ENCODE measurements at places on chromosomes 3 and 15.
A peak's percentile ranks its signal among the peaks of the same experiment; 100 is the strongest.

DNA sequence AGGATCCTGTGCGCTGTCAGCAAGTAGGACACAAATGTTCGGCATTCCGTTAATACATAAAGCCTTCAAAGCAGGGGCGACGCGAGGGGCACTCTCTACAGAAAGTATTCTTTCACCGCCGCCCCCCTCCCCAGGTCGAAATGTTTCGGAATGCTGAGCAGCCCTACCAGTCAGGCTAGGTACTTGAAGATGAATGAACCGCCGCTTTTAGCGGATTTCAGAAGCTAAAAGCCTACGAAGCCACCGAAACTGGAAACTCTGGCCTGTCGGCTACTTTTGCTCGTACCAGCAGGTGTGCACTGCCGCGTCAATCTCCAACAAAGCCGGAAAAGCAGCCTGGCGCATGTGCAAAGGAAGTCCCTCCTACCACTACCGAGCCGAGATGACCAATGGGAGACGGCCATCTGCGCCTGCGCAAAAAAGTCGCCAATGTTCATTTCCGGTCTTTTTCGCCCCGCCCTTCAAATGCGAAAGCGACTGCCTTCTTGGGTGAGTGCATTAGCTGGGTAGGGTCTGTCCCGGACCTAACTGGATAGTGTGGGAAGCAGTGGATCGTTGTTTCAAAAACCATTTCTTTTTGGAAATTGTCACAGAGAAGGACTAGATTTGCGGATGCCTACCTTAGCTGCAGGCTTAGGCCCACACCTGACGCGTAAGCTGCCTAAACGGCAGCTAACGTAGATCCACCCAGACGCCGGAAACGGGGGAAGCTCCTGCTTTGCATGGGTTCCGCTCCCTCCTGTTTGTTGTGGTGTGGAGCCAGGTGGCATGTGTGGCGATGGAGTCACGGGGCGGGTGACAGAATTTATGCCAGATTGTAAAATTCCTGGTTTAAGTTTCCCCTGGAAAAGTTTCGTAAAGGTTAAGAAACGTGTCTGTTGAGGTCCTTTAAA lies at the start of gene WDR5B:
Gene WDR5B, minus strand, starts transcription at position 301 of the 893 bp plus-strand sequence. CDS start 534 bp downstream, outside the sequence.
- DNase-seq, result peak; percentile 86

- DNase-seq, result no peak
These were observed 82.1 kb downstream of the PCSK6 start for GRCh38 chr15:101407439-101407838.

DNA sequence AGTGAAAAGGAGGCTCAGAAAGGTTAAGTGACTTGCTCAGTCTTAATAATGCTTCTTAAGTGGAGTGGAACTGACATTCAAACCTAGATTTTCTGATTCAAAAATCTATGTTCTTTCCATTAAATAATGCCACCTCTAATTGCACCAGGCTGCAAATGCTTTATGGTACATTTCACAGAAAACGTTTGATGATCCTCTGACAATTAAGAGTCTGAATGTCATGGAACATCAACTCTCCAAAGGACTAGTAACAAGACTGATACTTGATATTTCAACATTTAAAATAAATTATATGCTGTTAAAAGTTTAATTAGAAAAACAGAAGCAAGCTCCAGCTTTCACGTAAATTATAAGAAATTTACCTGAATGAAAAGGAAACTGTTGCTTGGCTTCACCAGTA lies 151.5 kb downstream of the TBL1XR1 start:
- no peak for DNase-seq

GRCh38 chr3:57158325-57158724 lies 6.8 kb downstream of the IL17RD start:
- no peak for DNase-seq

DNA sequence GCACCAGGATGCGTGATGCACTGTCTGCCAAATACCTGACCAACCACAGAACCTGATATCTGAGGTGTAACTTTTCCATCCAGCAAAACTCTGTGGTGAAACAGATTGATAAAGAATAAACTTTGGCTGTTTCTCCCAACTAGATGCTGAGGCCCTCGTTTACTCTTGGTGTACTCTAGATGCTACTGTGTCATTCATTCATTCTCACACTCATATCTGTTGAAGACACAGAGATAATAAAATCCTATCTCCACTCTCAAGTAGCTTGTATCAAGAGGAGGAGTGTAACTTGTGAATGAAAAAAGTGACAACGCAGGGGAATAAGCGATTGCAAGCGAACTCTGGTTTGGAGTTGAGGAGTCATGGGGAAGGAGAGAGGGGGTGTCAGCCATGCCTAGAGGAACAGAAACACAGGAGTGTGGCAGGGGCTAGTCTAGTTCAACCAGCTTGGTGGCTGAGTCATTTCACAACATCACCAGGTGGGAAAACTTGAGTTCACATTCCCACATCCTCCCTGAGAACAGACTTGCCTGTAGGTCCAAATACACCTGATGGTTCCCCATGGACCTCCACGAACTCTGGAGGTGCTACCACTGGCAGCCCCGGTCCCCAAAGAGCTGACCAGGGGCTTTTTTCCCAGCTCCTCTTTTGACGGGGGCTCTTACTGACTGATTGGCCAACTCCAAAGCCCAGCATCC lies 73.3 kb upstream of the SNRK start:
- DNase-seq, result no peak

- DNase-seq, result no peak
These were observed 632 bp upstream of the COPS2 start for GRCh38 chr15:49155834-49156627.

GRCh38 chr3:82587174-82587573 lies 825.7 kb upstream of the GBE1 start:
- DNase-seq, result no peak

- no peak for DNase-seq
These were observed 13.6 kb upstream of the TFG start for GRCh38 chr3:100695696-100696095.

- DNase-seq, result no peak
These were observed 418.3 kb upstream of the CDIN1 start for GRCh38 chr15:36161108-36161507.

- DNase-seq, result no peak
These were observed 1.3 kb upstream of the SPTSSB start for GRCh38 chr3:161372321-161373260.

DNA sequence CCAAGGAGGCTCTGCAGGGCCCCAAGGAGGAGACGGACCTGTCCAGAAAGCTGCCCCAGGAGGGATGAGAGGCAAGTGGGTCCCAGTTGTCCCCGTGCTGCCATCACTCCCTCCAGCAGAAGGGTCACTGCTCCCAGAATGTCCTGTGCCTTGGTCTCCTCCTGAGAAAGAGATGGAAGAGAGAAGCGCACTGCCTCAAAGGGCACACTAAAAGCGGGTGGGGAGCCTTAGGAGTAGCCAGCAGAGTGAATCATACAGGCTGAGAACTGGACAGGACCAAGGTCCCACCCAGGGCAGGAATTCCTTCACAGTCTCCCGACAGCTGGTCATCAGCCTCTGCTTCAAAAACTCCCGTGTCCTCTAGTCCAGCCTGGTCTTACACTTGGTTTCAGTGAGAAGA lies 4.6 kb downstream of the THPO start:
- DNase-seq, result no peak

DNA sequence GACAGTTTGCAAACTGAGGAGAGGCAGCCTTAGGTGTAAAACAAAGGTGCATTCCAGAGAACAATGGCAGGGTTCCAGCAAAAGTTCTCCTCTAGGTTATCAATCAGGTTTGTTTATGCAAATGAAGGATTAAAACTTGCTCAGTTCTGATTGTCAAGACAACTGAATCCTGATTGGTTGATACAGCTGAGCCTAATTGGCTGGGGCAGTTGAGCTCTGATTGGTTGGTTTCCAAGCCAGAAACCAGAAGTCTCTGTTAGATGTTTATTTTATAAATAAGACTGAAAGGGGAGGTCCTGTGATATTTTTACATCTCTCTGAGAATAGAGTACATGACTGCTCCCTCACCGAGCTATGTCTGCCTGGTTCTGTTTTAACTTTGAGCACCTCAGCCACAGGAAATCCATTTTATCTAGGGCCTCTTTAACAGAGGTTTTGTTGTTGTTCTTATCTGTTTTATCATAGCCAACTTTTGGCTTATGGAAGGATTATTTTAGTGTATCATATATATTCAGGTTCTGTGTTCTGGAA lies 37.8 kb downstream of the PPM1L start:
- DNase-seq, result no peak

DNA sequence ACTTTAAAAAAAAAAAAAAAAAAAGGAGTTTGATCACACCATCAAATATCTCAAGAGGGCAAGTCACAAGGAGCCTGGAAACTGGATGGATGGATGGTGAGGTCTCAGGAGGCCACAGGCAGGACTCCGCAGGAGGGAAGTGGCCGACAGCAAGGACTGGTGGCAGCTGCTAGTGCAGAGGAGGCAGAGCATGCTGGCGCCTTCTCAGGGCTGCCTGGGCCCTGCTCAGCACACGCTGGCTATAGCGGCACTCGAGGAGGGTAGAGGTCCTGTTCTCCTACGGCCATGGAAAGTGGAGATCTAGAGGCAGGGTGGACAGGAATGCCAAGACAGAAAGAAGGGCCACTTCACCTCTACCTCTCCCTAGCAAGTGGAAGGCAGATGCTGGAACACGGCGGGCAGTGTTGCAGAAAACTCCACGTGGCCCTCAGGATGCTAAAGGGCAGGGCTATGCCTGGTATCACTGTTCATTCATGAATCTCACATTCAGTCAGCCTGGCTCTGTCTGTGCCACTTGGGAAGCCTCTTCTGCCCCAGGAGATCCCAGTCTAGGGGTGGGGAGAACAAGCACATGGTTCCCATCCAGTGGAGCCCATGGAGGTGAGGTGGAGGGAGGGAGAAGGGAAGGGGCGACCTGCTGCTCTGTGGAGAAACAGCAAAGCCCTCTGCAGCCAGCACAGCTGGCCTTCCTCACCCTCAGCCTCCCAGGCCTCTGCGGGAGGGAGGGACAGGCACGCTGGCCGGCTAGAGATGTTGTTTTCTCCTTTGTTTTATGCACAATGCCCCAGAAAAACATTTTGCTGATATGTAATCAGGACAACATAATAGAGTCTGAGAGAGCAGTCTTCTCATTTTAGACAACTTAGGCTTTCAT lies 71.0 kb downstream of the OXNAD1 start:
- DNase-seq, result no peak

DNA sequence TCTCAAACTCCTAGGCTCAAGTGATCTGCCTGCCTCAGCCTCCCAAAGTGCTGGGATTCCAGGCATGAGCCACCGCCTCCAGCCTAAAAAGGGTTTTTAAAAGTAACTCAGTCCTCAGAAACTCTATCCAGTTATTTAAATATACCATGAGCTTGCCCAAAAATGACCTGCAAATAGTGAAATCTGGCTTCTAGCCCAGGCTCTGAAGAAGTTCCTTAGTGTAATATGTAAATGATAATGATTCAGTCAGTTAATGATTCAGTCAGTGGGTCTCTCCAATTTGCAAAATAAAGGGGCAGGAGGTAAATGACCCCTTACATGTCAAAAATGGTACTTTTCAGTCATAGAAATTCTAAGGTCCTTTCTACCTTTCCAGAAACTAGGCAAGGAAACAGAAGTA lies 28.8 kb downstream of the LRRC2 start:
- no peak for DNase-seq

GRCh38 chr15:87877114-87877810 lies 379.3 kb downstream of the NTRK3 start:
- DNase-seq, result no peak

- no peak for DNase-seq
These were observed 1.5 kb downstream of the NTRK3 start for GRCh38 chr15:88255087-88255483.

GRCh38 chr3:120198305-120198878 lies 86.6 kb downstream of the GPR156 start:
- no peak for DNase-seq

- peak; percentile 6 for DNase-seq
These were observed 420.9 kb upstream of the NECTIN3 start for GRCh38 chr3:110650741-110651140.

- DNase-seq, result no peak
These were observed 7.9 kb downstream of the CCDC71 start for GRCh38 chr3:49158103-49158709.

DNA sequence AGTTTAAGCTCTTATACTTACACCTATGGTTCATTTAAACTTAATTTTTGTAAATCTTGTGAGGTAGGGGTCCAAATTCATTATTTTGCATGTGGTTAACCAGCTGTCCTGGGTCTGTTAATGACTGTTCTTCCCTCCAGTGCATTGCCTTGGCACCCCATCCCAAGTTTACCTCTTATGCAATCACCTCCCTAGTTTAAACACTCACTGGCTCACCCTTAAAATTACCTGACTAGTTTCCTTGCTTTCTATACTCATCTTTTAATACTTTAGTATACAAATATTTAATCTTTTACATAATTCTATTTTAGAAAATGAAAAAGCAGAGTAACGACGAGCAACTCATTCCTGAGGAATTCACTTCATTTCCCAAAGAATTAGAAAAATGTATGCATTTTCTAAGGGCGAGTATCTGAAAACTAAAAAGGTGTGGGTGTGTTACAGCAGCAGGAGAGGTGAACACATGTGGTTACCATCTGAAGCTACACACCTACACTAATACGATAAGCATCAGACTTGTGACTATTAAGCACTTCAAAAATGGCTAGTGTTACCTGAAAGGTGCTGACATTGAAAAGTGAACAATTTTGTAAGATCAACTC lies 33.7 kb downstream of the TJP1 start:
- no peak for DNase-seq

DNA sequence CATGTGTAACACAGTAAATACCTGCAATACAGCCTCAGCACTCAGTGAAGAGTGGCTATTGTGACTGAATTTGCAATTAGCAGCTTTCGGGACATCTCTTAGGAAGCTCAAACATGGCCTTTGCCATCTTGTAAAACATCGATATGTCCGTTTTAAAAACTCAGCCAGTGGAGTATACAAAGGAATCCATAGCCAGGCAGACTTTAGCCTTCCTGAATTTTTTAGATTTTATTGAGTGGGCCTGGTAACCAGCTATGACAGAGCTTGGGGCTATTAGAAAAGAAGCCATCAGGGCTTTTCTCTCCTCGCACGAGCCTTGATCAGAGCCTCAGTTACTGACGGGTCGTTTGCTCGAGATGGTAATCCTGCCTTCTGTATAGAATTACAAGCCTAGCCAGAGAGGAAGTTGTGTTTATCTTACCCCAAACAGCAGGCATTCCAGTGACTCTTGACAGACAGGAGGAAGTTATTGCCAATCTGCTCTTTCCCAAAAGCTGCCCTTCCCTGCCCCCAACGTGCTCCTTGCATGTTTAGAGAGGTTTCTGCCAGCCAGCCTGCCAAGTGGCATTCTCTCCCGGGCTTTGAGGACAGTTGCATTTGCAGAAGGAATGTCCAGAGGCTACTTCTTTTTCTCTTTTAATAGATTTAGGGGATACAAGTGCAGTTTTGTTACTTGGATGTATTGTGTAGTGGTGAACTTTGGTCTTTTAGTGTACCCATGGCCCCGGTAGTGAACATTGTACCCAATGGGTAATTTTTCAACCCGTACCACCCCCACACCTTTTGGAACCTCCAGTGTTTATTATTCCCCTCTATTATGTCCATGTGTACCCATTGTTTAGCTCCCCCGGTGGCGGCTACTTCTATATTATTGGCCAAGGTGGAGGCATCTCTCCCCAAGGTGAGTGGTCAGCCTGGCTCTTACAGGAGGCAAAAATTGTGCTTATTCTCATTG lies 40.6 kb downstream of the ITPR1 start:
- DNase-seq, result no peak

GRCh38 chr3:45962033-45962432 lies 18.8 kb downstream of the CXCR6 start:
- DNase-seq, result no peak

GRCh38 chr3:197432384-197433127 lies 123.2 kb downstream of the BDH1 start:
- DNase-seq, result no peak

GRCh38 chr3:126373682-126374601 lies 16.7 kb upstream of the KLF15 start:
- no peak for DNase-seq

Data from skeletal muscle cell (primary cell).